ENCODE measurements at places on chromosomes 13 and 19. TPM values are rescaled to one million over a fixed set of nuclear protein-coding genes. Genes with fewer than 3 reads are reported as not detected.

The FXYD3 gene
- total RNA-seq: not detected

The URAD gene
- total RNA-seq: not detected

The AP1M2 gene
- total RNA-seq: not detected

The GFY gene
- total RNA-seq: not detected

The SIGLEC12 gene
- not detected for total RNA-seq

DNA sequence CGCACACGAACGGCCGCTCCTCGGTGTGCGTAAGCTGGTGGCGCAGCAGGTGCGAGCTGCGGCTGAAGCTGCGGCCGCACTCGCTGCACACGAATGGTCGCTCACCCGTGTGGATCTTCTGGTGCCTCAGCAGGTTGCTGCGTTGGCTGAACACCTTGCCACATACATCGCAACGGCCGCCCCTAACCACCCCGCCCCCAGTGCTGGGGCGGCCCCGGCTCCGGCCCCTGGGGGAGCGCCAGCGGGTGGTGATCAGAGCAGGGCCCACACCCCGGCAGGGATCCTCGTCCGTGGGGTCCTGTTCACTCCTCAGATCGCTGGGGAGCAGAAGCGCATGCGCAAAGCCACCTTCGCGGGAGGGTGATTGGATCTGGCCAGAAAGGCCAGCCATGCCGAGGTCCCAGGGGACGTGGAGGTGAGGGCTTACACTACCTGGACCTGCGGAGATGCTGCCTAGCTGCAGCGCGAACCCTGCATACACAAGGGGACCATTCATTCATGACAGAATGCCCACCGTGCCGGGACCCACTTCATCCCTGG is 4.7 kb upstream of the UBE2M start:
- H3K27me3 ChIP-seq: no peaks in the 10 kb centered on the region
- H3K36me3 ChIP-seq: no peaks in the 10 kb centered on the region
- peak overlapping the region; percentile 46 for H3K4me3 ChIP-seq
- peak overlapping the region; percentile 58 for H3K27ac ChIP-seq

DNA sequence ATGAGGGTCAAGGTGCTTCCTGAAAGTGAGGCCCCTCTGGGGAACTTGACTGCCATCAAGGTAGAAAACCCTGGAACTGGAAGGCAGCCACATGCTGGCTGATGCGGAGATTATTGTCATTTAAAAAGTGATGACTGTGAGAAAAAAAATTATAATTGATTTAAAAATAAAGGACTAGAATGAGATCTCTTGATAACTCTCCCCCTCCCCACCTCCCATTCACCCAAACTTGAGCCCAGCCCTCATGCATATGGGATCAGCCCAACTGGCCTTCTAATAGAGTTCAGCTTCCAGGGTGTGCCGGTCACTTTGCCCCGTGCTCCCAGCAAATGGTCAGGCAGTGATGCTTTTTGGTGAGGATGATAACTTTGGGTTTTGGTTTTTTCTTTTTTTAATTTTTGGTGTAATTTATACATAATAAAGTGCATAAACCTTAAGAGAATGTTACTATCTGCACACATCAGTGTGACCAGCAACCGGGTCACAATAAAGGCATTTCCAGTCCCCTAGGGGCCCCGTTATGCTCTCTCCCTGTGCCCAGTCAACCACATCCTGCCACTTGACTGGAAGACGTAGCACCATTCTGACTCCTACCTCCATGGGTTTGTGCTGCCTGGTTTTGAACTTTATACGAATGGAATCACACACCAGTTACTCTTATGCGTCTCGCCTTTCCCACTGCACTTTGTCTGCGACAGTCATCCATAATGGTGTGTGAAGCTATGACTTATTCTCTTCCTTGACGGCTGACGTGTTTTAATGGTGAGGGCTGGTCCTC is 187.9 kb downstream of the USP12 start:
- H3K27ac ChIP-seq: peak overlapping the region; percentile 69
- H3K36me3 ChIP-seq: no peaks in the 10 kb centered on the region
- no peaks in the 10 kb centered on the region for H3K27me3 ChIP-seq
- peaks cover 5% of the 10 kb centered on the region for H3K4me1 ChIP-seq

DNA sequence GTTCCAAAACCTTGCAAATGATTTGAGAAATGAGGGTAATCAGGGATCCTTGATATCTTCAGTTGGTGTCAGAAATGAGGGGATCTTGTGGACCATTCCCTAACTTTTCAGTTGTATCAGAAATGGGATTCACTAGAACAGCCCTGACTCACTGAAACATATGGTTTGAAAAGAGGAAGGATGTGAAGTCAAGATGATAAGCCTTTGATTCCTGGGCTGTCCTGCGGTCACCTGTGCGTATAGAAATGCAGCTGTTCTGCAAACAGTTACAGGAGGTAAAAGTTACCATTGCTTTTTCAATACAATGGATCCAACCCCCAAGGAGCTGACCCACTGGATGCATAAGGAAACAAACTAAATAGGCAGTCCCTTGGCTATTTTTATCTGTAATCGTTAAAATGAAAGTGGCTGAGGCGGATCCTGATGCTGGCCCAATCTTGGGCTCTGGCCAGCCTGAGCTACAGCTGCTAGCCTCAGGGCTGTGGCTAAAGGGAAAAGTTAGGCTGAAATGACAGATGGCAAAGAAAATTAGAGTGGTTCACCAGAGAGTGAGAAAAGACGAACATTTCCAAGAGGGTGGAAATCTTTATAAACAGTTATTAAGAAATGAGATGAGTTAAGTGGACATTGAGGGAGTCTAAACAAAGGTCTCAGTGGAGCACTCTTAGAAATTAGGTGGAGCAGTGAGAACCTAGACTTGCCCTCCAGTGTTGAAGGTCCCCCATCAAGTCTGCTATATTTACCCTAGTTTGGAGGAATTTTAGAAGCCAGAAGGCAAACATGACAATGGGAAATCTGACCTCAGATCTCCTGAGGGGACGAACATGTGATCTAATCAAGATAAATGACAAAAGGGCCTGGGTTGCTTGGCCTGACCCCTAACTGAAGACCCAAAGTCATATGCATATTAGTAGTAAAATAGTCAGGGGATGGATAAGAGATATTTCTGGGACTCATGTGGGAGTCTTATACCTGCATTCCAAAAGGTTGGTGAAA is 7.6 kb downstream of the SIGLECL1 start:
- H3K36me3 ChIP-seq: no peaks in the 10 kb centered on the region
- no peaks in the 10 kb centered on the region for H3K4me1 ChIP-seq
- H3K4me3 ChIP-seq: no peak overlapping the region

- no peaks in the 10 kb centered on the region for H3K36me3 ChIP-seq
- DNase-seq: no peak
- peaks cover 10% of the 10 kb centered on the region for H3K4me1 ChIP-seq
- H3K27ac ChIP-seq: peak overlapping the region; percentile 60
Observed at GRCh38 chr13:30113983-30114570, 193.3 kb downstream of the KATNAL1 start.

DNA sequence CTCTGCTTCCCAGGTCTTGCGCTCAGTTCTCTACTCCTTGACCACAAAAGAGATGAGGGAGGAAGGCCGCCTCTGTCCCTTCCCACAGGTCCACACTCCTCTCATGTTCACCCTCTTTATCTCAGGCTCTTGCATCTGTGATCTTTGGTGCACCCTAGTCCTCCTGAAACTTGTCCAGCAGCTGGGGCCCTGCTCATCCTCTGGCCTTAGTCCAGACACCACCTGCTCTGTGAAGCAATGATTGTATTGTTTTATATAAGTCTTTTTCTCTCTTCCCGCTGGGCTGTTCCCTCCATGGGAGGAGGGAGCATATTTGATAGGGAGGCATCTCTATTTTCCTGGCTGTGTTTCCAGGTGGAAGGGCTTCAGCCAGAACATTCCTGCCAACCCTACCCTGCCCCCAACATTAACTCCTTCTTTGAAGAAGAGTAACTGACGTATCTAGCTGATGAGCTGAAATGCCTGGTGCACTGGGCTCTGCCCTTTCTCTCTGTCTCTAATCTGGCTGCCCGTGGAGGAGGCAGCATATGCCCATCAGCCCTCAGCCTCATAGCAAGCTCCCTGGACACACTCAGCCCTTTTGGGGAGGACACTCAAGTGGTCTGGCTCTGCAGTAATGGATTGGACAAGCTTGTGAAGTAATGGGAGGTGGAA is 38.2 kb upstream of the SIAH3 start:
- no peaks in the 10 kb centered on the region for H3K36me3 ChIP-seq
- no peak overlapping the region for H3K27ac ChIP-seq
- H3K27me3 ChIP-seq: no peaks in the 10 kb centered on the region
- DNase-seq: no peak

DNA sequence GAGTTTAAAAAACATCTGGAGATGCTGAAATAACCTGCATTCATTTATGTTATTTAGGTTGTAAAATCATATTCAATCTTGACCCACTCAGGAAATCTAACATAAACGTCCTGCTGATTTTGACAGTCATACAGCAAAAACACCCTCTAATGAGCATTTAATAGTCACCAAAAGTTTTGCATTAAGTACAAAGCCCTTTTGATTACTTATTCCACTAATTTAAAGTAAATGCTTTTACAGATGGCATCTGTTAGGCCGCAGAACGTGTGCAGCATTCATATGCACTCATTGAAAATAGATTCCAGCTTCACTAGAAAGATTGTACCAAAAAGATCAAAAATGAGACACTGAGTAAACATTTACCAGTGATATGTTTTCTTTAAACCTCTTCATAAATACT is 1295.1 kb downstream of the EFNB2 start:
- no peaks in the 10 kb centered on the region for H3K4me1 ChIP-seq
- no peak overlapping the region for H3K4me3 ChIP-seq
- no peaks in the 10 kb centered on the region for H3K36me3 ChIP-seq
- no peak for DNase-seq
- no peaks in the 10 kb centered on the region for H3K27me3 ChIP-seq

GRCh38 chr19:2507109-2507508 is 31.2 kb downstream of the GADD45B start:
- DNase-seq: no peak
- no peak overlapping the region for H3K4me3 ChIP-seq
- H3K27ac ChIP-seq: no peak overlapping the region
- H3K27me3 ChIP-seq: no peaks in the 10 kb centered on the region
- H3K36me3 ChIP-seq: no peaks in the 10 kb centered on the region
- H3K4me1 ChIP-seq: no peaks in the 10 kb centered on the region

GRCh38 chr13:93079294-93079693 is 147.3 kb upstream of the GPC6 start:
- no peaks in the 10 kb centered on the region for H3K36me3 ChIP-seq
- H3K4me1 ChIP-seq: no peaks in the 10 kb centered on the region
- no peaks in the 10 kb centered on the region for H3K27me3 ChIP-seq
- no peak for DNase-seq
- no peak overlapping the region for H3K4me3 ChIP-seq

DNA sequence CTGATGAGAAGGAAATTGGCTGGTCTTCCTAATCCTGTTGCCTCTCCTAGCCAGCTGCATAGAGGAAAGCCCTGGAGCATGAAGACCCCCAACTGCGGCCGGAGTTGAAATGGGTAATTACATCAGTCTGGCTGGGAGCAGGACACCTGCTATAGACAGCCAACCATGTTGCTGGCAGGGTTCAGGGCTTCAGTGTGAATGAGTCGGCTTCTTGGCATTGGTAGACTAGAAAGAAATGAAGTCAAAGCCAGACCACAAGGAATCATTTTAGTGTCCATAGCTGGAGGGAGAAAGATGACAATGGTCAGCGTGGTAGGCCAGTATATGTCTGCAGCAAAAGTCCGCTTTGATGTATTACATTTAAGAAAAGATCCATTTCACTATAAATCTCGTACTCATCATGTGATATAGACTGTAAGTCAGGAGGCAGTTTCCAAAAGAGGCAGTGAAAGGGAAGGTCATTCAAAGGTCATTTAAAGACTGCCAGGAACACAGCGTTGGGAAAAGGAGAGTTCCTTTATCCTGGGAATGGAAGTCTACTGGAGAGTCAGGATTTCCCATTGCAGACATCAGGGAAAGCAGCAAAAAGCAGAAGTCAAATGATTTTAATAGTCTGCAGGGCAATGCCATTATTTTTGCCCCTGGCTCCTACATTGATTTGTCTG is 262.7 kb downstream of the DNAJC15 start:
- H3K36me3 ChIP-seq: no peaks in the 10 kb centered on the region
- no peak overlapping the region for H3K27ac ChIP-seq
- no peaks in the 10 kb centered on the region for H3K27me3 ChIP-seq
- H3K4me3 ChIP-seq: no peak overlapping the region
- no peak for DNase-seq

GRCh38 chr19:43809762-43810696 is 7.8 kb upstream of the LYPD5 start:
- H3K4me3 ChIP-seq: no peak overlapping the region
- H3K27me3 ChIP-seq: no peaks in the 10 kb centered on the region
- H3K36me3 ChIP-seq: no peaks in the 10 kb centered on the region
- no peaks in the 10 kb centered on the region for H3K4me1 ChIP-seq

GRCh38 chr13:23626700-23627099 is 56.5 kb downstream of the TNFRSF19 start:
- H3K36me3 ChIP-seq: no peaks in the 10 kb centered on the region
- H3K27me3 ChIP-seq: no peaks in the 10 kb centered on the region
- no peak for DNase-seq

GRCh38 chr13:57346786-57347185 is 179.8 kb downstream of the PRR20E start:
- H3K27me3 ChIP-seq: no peaks in the 10 kb centered on the region
- no peaks in the 10 kb centered on the region for H3K36me3 ChIP-seq
- no peak overlapping the region for H3K27ac ChIP-seq
- no peak overlapping the region for H3K4me3 ChIP-seq
- DNase-seq: no peak
- no peaks in the 10 kb centered on the region for H3K4me1 ChIP-seq

Data from ascending aorta (tissue), 2 donors.